Urothelium cell line (cell line): ENCODE measurements at places on chromosomes 13 and 19.

DNA sequence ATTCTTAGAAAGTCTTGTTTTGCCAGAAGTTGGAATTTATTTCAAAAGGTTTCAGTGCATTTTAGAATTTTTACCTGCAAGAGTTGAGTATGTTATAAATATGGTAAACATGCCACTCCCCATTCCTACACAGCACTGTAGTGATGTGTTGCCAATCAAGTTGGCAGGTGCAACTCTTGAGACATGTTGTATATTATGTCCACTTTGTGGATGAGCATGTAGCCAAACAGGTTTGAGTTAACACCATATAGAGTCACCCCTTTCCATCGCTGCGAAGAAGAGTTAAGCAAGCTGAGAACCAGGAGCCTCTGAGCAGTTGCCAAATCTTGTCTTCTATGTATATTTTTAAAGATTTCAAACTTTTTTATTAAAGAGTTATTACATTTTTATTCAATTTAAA lies 359.8 kb downstream of the LMO7 start:
- no peak for DNase-seq

DNA sequence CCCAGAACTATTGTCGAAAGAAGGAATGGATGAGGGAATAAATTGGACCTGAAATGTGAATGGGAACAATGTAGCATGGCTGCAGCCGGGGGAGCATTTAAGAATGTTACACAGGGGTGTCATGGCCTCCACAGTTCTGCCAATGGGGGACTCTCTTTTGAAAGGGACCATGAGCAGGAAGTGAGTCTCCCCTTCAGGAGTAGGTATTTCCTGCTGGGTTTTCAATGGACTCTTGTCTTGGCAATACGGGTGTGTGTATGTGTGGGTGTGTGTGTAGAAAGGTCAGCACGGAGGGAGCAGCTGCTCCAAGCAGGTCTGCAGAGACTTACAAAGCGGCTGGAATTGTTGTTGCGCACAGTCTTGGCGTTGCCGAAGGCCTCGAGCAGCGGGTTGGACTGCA lies 24.4 kb downstream of the MYO1F start:
- DNase-seq = no peak

GRCh38 chr19:2424686-2425621 lies 2.4 kb downstream of the TIMM13 start:
- DNase-seq = no peak

DNA sequence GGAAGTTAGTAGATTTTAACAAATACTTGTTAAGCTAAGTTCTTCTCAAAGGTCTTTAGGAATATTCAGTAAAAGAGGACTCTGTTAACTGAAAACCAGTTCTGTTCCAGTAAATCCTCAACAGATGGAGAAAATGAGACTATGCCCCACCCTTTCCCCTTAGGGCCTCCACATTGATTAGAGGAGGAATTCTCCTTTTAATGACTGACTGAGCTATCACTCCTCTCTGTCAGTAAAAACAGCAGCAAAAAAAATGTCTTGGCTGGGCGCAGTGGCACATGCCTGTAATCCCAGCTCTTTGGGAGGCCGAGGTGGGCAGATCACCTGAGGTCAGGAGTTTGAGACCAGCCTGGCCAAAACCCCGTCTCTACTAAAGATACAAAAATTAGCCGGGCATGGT lies 50.1 kb downstream of the NLRP12 start:
- DNase-seq = no peak

- DNase-seq = no peak
Observed at GRCh38 chr13:110221406-110222117, 85.4 kb downstream of the COL4A1 start.

DNA sequence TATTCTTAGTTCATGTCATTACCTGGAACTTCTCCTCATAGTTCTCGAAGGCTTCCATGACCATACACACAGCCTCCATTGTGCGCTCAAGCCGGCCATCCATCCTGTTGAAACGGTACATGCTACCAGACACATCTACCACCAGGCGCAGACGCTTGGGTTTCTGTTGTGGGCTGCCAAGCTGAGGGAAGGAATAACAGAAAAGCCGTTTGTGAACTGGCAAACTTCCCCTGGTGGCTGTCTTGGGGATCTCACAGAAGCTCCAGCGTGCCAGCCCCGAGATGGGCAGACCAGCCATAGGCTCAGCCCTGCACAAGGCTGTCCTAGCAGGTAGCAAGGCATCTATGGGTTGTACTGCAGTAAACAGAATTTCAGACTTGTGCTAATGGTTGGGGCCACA lies 130.1 kb downstream of the RGCC start:
- DNase-seq = no peak

DNA sequence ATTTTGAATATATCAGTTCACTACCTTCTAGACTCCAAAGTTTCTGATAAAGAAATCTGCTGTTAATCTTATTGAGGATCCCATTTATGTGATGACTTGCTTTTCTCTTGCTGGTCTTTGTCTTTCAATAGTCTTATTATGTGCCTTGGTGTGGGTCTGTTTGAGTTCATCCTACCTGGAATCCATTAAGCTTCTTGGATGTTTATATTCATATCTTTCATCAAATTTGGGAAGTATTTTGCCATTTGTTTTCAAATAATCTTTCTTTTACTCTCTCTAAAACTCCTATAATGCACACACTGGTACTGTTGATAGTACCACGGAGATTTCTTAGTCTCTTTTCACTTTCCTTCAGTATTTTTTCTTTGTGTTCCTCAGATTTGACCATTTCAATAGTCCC lies 24.2 kb upstream of the COG6 start:
- DNase-seq = no peak

GRCh38 chr19:31519908-31520307 lies 170.7 kb upstream of the TSHZ3 start:
- DNase-seq = no peak

DNA sequence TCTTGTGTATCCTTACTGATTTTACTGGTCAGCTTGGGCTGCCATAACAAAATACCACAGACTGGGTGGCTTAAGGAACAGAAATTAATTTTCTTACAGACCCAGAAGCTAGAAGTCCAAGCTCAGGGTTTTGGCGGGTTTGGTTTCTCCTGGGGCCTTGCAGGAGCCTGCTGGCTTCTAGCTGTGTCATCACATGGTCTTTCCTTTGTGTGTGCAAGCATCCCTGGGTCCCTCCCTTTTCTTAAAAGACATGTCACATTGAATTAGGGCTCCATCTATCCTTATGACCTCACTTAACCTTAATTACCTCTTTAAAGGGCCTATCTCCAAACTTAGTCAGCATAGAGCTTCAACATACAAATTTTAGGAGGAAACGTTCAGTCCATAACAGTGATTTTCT lies 23.4 kb downstream of the UBAC2 start:
- DNase-seq = no peak

- DNase-seq = no peak
Observed at GRCh38 chr19:54294539-54294938, 13.6 kb upstream of the LILRB2 start.

- DNase-seq = peak; percentile 70
Observed at GRCh38 chr13:49669735-49670309, 21.5 kb downstream of the EBPL start.

DNA sequence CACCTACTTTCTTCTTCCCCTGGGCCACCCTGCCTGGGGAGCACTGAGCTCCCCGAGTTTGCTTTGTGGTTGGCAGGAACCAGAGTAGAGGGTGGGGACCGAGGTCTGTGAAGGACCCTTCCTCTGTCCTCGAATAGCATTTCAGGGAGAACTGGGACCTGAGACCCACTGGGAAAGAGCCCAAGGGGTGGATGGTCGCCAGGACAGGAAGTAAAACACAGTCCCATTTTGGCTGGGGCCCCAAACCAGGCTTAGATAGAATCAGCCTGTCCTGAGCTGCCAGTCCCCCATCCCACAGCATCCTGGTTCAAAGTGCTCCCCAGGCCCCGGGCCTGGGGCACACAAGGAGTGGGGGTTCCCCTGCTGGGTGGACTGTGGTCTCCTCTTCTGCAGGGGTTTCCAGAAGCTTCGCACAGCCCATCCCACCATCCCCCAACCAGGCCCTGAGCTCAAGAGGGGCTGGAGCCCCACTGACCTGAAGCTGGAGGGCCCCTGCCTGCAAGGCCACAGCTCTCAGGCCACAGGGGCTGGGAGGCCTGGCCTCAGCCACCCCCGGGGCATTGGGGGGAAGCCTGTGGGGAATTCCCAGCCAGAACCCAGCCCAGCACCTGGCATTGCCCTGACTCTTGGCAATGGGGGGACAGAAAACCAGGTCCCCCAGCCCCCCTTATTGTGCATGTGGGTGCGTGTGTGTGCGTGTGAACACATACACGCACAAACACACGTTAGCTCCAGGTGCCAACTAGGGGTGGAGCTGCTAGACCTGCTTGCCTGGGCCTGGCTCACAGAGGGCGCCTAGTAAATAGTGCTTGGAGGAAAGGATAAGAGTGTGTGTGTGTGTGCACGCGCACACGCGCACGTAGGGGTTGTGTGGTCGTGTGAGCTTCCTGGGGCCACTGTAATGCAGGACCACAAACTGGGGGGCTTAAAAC lies 995 bp upstream of the MKNK2 start:
- no peak for DNase-seq

GRCh38 chr13:48819899-48820298 lies 155.8 kb upstream of the FNDC3A start:
- no peak for DNase-seq

GRCh38 chr13:78254113-78254512 lies 335.5 kb upstream of the EDNRB start:
- no peak for DNase-seq

DNA sequence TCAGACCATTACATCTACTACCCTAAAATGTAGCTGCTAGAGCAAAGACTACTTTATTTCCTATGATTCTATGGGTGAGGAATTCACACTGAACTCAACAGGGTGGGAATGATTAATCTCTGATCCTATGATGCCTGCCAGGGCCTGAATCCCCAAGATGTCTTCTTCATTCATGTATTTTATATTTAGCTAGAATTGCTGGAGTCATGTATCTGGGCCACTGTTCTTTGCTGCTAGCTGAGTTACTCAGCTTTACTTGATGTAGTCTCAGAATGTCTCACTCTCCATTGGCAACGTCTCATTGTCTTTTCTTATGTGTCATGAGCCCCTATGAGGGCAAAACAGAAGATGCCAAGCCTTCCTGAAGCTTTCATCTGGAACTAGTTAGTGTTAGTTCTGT lies 21.1 kb downstream of the ZNF582 start:
- DNase-seq = no peak

DNA sequence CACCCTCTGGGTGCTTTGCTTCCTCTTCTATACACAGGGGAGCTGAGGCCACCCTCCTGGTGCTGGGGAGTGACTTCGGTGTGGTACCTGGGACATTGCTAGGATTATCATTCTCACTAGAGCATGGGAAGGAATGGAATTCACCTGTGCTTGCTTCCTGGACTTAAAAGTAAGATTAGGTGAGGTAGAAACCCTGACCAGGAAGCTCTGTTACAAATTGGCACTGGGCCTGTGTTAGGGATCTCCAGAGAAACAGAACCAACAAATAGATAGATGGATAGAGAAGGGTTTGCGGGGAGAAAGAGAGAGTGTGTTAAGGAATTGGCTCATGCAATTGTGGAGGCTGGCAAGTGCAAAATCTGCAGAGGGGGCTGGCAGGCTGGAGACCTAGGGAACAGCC lies 13.9 kb upstream of the SIAH3 start:
- DNase-seq = no peak

DNA sequence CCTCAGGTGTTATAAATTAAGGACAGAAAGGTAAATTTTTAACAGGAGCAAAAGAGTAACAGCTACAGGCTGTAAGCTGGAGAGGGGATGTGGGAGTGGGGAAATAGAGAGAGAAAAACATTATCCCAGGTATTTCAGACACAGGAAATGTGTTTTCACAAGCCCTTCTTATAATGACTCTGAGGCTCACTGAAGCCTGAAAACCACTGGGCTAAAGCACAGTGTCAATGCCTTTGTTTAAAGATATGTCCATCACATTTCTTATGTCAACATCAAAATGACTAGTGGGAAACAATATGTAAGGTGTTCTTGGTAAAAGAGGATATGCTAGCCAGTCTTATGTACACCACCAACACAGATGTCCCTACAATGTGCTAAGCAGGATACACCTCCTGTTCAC lies 365.9 kb downstream of the FGF14 start:
- DNase-seq = no peak

DNA sequence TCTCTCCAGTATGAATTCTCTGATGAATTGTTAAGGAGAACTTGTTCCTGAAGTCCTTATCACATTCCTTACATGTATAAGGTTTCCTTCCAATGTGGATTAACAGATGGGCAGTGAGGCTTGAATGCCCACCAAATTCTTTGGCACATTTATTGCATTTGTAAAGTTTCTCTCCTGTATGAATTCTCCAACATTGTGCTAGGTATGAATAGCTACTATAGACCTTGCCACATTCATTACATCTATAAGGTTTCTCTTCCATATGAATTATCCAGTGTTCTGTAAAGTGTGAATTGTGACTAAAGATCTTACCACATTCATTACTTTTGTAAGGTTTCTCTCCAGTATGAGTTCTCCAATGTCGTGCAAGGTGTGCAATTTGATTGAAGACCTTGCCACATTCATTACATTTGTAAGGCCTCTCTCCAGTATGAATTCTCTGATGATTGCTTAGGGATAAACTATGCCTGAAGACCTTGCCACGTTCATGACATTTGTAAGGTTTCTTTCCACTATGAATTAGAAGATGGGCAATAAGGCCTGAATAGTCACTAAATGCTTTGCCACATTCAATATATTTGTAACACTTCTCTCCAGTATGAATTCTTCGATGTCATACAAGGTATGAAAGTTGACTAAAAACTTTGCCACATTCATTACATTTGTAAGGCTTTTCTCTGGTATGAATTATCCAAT lies 20.4 kb downstream of the ZNF578 start:
- no peak for DNase-seq

DNA sequence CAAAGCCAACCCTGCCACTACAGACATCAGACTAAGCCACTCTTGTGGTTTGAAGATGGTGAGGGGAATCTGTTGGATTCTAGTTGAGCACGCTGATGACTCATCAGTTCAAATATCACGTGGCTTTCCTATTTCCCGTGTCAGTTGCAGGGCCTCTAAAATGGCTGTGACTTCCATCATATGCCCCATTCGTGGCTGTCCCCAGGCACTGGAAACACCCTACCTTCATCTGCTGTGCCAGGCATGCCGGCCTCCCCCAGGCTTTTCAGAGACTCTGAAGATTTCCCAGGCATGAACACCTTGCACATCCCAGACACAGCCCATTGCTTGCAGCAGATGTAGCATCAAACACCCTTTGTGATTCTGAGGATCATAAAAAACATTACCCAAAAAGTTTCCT lies 659.9 kb downstream of the UQCRFS1 start:
- peak; percentile 63 for DNase-seq
